ENCODE measurements at places on chromosomes 3 and 15.

GRCh38 chr3:24336101-24336500 lies 158.5 kb downstream of the THRB start:
- no peak for DNase-seq

DNA sequence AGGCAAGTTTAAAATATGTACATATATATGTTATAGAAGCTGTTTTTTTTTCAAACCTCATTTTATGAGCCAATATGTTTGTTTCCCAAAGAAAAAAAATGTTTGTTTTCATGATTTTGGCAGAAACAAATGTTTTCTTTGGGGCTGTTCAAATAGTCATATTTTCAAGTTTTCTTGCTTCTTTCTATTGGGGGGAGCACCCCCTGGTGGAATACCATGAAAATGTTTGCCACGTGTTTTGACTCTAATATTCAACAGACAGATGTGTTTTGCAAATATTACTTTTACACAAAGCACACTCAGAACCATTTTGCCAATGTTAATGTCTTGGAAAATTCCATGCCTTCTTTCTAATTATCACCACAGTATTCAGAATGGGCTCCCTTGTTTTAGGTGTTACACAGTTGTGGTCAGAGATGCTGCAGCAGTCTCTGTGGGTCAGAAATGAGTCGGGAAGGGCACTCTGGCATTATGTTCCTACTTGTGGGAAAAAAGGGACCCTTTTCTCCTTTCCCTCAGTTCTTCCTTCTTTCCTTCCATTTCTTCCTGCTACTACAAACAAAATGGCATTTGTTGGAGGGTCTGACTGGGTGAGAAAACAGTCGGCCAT lies 817.0 kb downstream of the TUSC7 start:
- no peak for DNase-seq

DNA sequence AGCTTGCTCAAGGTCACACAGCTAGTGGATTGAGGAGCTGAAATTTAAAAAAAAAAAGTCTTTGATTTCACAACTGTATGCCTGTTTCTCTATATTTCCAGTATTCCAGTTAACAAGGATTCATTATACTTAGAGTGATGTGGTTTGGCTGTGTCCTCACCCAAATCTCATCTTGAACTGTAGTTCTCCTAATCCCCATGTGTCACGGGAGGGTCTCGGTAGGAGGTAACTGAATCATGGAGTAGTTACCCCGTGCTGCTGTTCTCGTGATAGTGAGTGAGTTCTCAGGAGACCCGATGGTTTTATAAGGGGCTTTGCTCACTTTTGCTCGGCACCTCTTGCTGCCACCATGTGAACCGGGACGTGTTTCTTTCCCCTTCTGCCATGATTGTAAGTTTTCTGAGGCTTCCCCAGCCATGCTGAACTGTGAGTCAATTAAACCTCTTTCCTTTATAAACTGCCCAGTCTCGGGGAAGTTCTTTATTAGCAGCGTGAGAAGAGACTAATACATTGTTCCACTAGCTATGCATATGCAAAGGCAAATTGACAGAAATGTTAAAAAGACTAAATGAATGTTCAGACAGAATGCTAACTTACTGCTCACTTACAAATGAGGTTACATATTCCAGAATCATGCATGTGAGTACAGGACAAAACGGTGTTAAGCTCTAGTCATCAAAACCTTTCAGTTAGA lies 1101.9 kb downstream of the ROBO1 start:
- DNase-seq = no peak

- DNase-seq = no peak
These were observed 44.5 kb upstream of the PDZRN3 start for GRCh38 chr3:73669260-73669659.

All from urinary bladder (tissue), 4 donors.